ENCODE measurements at places on chromosomes 2 and 18.

GRCh38 chr2:35857498-35857897 is 498.1 kb upstream of the CRIM1 start:
- DNase-seq = no peak

DNA sequence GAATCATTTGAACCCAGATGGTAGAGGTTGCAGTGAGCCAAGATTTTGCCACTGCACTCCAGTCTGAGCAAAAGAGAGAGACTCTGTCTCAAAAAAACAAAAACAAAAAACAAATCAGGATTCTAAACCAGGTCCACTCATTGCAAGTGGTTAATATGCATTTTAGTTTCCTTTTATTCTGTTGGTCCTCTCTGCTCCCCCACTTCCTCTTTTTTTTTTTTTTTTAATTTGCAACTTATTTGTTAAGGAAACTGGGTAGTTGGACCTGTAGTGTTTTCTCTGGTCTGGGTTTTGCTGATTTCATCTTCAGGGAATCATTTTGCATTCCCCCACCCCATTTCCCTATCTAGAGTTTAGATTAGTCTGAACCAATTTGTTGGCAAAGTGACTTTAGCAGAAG is 14.0 kb downstream of the FER1L5 start:
- DNase-seq = no peak

- DNase-seq = no peak
These were observed 96.2 kb upstream of the RMP24 start for GRCh38 chr18:35876243-35876642.

GRCh38 chr2:67260343-67261277 is 136.5 kb upstream of the ETAA1 start:
- no peak for DNase-seq

GRCh38 chr2:107025869-107026380 is 140.0 kb upstream of the ST6GAL2 start:
- DNase-seq = no peak

DNA sequence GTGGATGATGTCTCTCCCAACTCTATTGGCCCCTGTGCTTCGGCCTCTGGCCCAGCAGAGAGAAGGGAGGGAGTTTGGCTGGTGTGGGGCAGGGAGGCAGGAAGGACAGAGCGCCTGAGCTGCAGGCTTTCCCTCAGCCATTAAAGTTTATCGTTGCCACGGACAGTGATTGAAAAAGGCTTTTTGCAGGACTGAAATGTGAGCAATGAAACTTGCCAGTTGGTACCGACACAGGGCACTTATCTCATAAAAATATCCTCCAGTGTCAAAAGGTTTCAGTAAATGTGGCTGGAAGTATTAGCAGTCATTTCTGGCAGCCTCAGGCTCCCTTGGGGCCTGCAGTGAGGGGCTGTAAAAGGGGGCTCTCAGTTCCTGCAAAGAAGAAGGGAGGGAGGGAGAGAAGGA is 169.2 kb downstream of the GLI2 start:
- DNase-seq = no peak

DNA sequence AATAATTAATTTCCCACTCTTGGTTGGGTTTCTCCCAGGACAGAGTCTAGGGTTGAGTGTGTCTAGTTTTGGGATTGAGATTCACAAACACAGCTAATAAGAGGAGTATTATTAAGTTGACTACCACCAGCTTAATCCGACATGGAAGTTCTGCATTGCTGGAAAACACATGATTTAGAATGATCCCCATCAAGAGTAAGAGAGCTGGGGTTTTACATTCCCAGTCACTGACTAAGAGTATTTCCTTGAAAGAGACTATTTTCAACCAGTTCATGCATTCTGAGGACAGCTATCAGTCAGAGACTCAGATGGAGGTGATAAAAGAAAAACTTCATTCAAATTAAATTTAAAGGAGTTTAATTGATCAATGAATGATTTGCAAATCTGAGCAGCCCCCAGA is 334.6 kb upstream of the LRATD1 start:
- DNase-seq = no peak

DNA sequence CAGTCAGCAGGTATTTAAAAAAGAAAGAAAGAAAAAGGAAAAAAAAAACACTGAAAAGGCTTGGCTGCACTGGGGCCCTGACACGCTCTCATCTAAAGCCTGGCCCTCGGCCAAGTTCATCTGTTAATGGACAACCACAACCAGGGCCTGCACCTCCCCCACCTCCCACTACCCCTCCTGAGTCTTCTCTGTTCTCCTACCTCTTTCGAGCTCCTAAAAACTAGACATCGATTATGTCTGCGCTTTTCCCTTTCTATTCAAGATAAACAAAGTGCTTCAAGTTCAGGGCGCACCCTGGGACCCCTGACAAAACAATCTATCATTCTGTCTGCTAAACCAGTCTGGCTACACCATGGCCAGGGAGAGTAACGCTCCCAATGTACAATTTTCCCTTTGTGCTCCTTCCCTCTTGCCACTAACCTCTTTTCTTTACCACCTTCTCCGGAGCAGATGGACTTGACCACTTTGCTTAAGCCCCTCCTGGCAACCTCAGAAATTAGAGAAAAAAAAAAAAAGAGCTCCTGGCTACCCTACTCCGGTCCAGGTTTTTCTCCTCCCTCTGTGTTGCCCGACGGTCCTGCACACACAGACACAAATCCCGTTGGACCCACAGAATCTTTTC is 22.7 kb downstream of the BCL11A start:
- DNase-seq = no peak

GRCh38 chr2:201024518-201024917 is 47.0 kb downstream of the HYCC2 start:
- DNase-seq = no peak

- DNase-seq = no peak
These were observed 413.0 kb downstream of the PTPRM start for GRCh38 chr18:7980136-7980535.

DNA sequence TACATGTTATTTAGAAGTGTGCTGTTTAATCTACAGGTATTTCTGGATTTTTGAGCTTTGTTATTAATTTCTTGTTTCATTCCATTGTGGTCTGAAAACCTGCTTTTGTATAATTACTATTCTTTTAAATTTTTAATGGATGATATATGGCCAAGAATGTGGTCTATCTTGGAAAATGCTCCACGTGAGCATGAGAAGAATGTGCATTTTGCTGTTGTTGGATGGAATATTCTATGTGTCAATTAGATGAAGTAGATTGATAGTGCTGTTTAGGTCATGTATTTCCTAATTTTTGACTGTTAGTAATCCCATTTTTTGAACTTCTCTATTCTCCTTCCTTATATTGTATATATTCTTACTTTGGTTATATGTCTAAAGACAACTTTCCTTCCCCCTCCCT is 19.9 kb upstream of the TTN start:
- no peak for DNase-seq

GRCh38 chr18:23228102-23229061 is 93.1 kb downstream of the CABLES1 start:
- DNase-seq = no peak

Measured in GM12892 (cell line).